GM13977 (cell line): ENCODE measurements at places on chromosomes 7 and 10.

DNA sequence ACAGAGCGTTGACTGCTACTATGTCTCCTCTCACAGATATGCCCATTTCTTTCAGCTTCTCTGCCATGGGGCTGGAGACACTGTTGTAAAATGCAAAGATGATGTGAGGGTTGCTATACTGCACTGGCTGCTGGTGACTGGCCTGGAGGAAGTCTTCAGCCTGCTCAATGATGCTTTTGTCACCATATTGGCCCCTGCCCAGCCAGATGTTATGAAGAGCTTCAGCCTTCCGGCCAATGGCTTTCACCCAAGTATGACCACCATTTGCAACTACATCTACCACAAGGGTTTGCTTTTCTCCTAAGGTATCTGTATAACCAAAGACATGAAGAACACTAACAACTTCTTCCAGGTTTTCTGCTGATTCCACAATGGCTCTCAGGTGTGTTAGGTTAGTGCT, 1.6 kb downstream of the C7orf25 start:
- DNase-seq = no peak

DNA sequence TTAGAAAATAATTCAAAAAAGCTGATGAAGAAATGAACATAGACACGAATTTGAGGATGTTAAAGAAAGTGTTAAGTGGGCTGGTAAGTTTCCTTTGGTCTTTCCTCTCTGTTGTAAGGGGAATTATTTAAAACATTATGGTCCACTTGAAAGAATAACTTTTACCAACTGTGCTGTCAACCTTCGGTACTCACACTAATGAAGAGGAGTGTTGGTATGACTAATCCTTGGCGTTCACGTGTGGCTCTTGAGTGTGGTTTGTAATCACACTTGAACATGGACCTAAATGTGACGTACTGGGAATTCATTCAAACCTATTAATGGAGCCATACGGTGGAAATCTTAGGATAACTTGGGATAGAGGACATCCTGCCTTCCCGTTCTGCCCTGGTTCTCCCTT, 41.3 kb downstream of the TBXAS1 start:
- DNase-seq = no peak

GRCh38 chr10:54133203-54133602, 667.8 kb downstream of the PCDH15 start:
- no peak for DNase-seq

GRCh38 chr7:50957431-50957830, 174.7 kb upstream of the GRB10 start:
- no peak for DNase-seq

DNA sequence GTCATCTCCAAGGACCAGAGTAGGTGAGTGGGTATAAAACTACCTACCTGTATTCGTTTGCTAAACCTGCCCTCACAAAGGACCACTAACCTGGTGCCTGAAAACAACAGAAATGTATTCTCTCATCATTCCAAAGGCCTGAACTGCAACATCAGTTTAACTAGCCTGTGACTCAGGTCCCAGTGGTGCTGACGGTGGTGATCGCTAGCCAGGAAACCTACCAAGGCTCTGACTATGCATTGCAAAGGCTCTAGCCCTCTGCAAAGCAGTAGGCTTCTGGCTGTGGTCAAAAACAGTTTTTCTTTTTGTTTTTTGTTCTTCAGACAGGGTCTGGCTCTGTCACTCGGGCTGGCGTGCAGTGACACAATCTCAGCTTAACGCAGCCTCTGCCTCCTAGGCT, 107.5 kb downstream of the NPTX2 start:
- no peak for DNase-seq

- no peak for DNase-seq
These were observed 189.3 kb downstream of the ELMO1 start for GRCh38 chr7:37259319-37259821.

- no peak for DNase-seq
These were observed 96.4 kb upstream of the MDFIC start for GRCh38 chr7:114825423-114825951.
